Hepatic stellate cell (primary cell): ENCODE measurements at places on chromosomes 16 and 17.

- no peak for DNase-seq
These were observed 227.1 kb upstream of the ZFHX3 start for GRCh38 chr16:73275024-73275423.

DNA sequence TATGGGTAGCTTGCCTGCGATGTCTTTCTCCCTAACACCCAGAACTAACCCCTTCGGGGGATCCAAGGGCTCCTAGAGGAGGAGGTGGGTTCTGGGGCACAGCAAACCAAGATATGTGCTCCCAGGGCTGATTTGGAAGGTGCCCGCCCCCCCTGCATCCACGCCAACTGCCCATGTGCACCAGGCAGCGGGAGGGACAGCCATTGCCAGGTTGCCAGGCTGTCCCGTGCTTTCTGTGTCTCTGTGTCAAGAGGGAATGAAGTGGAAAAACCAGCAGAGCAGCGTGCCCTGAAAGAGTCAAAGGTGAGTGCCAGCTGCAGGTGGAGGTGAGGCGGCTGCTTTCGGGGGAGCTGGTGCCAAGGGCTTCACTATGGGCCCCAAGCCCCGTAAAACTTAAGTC is 6.4 kb downstream of the TEKT5 start:
- DNase-seq, result no peak

GRCh38 chr16:87701505-87701921 is 64.3 kb downstream of the KLHDC4 start:
- no peak for DNase-seq

- no peak for DNase-seq
These were observed 100.8 kb upstream of the CORO6 start for GRCh38 chr17:29723278-29724047.

DNA sequence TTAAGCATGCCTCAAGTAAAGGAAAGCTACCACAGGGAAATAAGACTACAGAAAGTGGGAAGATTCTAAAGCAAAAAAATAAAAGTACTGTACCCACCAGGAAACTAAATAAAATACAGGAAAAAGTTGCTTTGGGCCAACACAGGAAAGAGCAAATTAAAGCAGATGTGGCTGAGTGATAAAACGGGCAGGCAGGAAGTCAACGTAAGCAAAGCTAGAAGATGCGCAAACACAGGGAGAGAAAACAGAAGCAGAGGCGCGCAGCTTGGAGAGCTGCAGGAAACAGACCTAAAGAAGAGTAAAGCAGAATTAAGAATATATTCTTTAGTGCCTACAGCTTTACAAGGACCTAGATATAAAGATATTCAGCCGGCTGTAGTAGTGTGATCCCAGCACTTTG is 21.7 kb downstream of the USP36 start:
- DNase-seq, result no peak
